CD4-positive, alpha-beta T cell treated with Interleukin-2 at 100 ng/mL for 4 hours (primary cell): ENCODE measurements at places on chromosomes 4 and X.
A peak's percentile ranks its signal among the peaks of the same experiment; 100 is the strongest.

DNA sequence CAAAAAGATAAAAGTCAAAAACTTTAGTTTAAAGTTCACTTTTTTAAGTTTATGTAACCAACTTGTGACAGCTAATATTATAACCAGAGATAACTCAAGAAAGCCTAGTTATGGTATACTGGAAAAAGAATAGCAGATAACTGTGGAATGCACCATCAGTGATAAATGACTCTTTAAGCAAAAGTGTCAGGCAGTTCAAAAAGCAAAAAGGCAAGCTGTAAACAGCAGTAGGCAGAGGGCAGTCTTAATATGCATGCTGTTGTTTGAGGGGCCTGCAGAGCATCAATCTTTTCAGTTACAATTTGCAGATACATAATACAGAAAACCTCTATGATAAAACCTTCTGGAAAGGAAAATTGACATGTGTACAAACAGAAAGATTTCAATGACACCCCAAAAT, 81.8 kb upstream of the JADE1 start:
- no peak for DNase-seq

- peak; percentile 87 for DNase-seq
These were observed at the start of gene RGS12 for GRCh38 chr4:3292571-3293400. Gene RGS12, plus strand, starts transcription at chr4:3293021. Its CDS starts 23,150 bp downstream, at chr4:3316171.

DNA sequence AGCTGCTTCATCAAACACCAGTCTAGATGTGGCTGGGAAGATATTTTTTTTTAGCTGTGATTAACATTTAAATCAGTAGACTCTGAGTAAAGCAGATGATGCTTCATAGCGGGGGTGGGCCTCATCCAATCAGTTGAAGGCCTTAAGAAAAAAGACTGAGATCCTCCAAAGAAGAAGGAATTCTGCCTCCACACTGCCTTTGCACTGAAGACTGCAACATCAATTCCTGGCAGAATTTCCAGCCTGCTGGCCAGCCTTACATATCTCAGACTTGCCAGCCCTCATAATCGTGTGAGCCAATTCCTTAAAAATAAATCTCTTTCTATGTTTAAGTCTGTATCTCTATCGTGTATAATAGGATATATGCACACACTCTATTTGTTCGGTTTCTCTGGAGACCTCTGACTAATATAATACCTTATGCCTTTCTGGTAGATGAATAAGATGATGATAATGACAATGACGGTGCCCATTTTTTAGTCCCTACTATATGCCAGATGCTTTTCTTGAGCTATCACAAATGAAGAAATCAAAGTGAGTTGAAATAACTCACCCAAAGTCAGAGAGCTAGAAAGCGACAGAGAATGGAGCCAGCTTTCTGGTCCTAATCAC, 66.1 kb upstream of the SOD3 start:
- no peak for DNase-seq

DNA sequence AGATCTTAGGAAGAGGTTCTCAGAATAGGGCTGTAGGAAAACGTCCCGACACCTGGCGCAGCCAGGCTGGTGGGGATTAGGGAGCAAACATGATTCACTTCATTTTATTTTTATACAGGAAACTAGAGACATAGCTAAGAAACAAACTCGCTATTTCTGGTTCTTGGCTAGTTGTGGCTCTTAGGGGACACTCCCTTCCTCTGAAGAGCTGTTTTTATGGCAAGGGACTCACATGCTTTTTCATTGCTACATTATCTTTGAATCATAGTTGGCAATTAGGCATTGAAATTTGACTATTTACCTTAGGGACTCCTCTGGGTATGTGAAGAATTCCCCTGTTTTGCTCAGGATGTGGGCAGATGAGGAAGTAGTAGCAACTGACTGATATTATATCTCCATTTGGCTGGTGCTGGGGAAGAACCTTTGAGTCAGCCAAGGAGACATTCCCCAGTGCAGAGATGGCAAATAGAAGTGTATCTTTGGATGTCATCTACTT, 174.5 kb downstream of the SMIM20 start:
- DNase-seq, result peak; percentile 57

DNA sequence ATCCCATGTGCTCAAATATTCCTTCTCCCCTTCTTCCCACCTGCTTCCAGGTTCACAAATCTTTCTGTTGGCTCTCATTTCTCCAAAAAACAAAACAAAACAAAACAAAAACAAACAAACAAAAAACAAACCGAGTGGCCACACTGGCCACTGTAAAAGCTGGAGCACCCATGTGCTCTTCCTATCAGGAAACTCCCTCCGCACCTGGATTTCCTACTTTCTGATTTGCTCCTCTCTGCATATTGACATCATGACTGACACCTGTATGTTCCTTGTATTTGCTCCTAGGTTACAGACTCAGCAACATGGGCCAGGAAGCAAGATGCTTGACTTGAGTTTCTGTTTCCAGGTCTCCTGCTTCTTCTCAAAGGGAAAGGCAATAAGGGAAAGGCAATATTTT, 258.8 kb downstream of the GPC3 start:
- DNase-seq, result no peak

GRCh38 chr4:140156529-140157171, 2.7 kb upstream of the MAML3 start:
- peak; percentile 30 for DNase-seq
